ENCODE measurements at places on chromosomes 13 and 19.

DNA sequence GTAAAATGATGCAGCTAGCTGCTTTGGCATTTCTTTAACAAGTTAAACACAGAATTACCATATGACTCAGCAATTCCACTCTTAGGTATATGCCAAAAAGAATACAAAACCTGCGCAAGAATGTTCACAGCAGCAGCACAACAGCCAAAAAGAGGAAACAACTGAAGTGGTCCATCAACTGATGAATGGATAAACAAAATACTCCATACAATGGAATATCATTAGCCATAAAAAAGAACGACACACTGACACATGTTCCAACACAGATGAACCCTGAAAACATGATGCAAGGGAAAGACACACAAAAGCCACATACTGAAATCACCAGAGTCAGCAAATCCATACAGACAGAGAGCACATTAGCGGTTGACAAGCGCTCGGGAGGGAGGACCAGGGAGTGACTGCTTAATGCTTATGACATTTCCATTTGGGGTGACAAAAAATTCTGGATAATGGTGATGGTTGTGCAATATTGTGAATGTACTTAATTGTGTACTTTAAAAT lies 3.0 kb downstream of the PCID2 start:
- DNase-seq, result no peak

DNA sequence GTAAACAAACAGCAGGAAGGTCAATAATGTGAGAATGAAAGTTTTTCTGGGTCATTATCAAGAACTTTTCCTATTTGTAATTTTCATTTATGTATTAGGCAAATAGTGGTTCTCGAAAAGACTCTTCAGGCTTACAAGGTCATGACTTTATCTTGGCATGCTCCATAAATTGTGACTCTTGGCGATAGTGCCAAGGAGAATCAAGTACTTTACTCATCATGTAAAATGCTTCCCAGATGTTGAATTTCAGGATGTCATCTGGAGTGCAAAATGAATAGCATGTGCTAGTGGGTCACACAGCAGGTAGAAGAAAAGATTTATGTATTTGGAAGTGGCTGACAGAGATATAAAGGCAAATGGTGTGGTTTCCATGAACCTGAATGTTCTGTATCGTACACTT lies 1492.7 kb upstream of the PCDH20 start:
- no peak for DNase-seq

DNA sequence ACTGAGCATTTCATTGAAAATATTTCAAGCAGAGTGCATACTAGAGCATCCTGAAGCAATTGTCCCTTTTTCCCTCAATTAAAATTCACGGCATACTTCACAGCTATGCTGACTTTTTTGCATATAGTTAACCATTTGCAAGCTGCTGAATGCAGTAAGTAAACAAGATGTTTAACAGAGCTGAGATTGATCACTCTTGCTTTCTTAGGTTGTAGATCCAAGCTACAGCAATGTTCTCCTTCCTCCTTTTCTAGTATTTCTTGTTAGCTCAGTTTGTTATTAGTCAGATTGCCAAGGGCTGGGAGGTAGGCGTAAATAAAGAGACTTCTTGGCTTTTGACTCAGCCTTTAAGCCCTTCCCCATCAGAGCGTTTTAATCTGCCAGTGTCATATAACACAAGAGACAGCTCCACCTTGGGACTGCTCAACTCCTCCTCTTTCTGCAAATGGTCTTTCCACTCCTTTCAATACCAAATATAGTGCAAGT lies at the start of gene SLITRK6:
TSS of gene SLITRK6 (minus strand) at position 323 of the 486 bp plus-strand sequence. CDS start 2,911 bp downstream, outside the sequence.
- DNase-seq, result no peak

DNA sequence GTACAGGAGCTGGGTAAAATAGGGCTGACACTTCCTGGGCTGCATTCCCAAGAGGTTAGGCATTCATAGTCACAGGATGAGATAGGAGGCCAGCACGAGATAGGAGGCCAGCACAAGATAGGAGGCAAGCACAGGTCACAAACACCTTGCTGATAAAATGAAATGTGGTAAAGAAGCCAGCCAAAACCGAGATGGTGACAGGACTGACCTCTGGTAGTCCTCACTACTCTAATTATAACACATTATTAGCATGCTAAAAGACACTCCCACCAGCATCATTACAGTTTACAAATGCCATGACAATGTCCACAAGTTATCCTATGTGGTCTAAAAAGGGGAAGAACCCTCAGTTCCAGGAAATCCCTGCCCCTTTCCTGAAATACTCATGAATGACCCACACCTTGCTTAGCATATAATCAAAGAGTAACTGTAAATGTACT lies 20.9 kb upstream of the IGSF23 start:
- no peak for DNase-seq

GRCh38 chr13:25207291-25207810 lies 35.3 kb upstream of the AMER2 start:
- no peak for DNase-seq

DNA sequence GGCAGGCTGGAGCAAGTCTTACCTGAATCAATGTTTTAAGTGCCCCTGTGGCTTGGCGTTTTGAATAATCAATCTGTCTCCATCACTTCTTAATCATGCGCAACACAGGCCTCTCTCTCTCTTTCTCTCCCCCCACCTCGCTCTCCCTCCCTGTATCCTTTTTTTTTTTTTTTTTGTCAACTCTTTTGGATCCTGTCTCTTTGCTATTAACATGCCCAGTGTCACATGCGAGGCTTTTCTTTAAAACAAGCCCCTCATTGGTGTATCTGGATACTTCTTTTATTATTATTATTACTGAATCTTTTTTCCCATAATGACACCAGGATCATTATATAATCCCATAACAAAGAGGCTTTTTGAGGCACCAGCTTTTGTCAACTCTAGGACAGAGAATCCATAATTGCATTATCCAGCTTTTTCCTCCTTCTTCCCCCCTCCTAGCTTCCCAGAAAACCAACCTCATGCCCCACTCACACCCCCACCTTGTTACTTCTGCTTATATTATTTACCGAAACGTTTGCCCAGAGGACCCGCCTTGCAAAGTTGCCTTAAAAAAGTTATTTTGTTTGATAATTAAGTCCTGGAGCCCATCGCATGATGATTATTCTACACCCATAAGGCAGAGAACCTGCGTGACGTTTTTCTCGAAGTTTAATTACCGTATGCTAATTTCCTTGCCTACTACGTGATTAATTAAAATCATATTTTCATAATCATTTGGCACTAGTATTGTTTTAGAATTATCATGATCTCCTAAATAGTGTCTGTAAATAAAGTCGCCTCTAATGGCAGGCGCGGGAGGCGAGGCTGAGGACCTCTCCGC lies 148.1 kb upstream of the ZNF536 start:
- DNase-seq, result no peak

DNA sequence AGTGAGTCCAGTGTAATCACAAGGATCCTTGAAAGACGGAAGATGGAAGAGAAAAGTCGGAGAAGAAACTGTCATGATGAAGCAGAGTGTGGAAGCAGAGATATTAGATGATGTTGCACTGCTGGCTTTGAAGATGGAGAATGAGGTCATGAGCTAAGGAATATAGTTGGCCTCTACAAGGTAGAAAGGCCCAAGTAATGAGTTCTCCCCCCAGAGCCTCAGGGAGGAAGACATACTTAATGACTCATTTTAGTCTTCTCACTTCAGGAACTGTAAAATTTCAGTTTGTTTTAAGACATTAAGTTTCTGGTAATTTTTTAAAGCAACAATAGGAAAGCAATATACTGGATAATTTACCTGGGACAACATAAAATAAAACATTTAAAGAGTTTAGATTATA lies 1331.5 kb upstream of the PCDH20 start:
- DNase-seq, result no peak

- DNase-seq, result no peak
Measured at GRCh38 chr19:3057275-3057714, 5.0 kb downstream of the TLE5 start.

GRCh38 chr19:48484931-48485612 lies 15.9 kb downstream of the CYTH2 start:
- DNase-seq, result no peak

DNA sequence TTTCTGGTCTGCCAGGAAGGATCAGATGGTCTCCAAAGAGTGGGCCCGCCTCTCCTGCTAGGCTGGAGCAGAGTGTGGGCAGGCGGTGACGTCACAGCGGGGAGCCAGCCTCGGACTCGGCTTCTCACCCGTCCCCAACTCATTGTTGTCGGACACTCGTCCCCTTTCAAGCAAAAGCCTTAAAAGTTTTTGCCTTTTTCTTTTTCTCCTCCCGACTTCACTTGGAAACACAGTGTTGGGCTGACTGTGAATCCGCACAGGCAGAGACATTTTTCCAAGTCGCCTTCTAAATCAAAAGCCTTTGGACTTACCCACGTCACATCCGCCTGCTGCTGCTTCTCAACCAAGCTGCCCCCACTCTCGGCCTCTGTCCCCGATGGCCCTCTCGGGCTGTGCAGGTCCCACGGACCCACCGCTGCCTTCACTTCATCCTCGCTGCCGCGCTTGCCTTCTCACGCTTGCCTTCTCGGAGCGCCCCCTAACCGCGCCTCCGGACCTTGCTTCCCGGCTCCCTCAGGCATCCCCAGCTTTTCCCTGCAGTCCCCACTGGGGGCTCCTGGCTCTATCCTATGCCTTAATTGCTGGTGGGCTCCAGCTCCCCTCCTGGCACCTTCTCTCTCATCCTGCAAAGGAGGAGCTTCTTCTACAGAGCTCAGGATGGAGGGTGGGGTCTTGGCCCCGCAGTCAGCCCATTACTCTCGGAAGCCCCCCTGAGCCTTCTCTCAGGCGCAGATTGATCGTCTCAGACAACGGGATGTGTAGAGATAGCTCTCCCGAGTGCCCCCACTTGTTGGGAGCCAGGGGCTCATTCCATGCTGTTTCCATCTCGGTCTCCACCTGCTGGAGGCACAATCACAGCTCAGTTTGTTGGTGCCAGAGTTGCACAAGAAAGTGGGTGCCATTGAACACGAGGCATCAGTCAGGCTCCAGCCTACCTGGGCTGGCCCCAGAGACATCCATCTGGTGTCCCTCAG lies 3.9 kb upstream of the ZNF135 start:
- no peak for DNase-seq

DNA sequence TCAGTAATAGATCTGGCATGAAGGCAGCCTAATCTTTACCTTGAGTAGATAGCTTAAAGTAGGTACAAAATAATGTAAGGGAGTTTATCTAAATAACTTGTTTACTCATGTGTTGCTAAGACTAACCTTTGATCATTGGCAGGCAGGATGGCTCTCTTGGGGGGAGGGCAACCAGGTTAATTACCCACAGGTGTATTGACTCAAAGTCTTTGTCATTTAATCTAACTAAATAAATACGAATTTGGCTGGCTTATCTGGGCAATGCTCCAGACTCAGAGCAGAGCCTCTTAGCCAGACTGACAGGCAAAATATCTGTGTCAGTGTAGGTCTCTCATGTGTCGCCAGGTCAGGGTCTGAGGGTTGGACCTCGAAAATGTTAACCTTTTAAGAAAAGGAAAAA lies 283.4 kb upstream of the KLHL1 start:
- DNase-seq, result no peak

DNA sequence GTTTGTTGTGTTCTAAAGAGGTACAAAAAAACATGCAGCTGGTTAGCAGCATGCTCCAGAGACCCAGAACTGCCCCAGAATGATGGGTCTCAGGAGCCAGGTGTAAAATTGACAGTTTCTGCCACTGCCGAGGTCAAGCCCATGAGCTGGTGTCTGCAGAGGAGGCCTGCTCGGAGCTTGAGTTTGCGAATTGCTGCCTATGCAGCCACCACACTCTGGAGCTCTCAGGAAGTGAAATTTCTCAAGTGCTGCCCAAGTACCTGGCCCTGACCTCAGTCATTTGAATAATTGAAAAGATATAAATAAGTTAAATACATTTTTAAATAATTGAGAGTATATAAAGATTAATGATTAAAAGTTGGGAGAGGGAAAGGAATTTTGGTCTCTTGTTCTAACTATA lies 66.4 kb downstream of the ZAR1L start:
- DNase-seq, result no peak

GRCh38 chr13:27171244-27171826 lies at the start of gene USP12:
TSS of gene USP12 (minus strand) at chr13:27171811. CDS start at chr13:27171639, 172 bp downstream.
- no peak for DNase-seq

DNA sequence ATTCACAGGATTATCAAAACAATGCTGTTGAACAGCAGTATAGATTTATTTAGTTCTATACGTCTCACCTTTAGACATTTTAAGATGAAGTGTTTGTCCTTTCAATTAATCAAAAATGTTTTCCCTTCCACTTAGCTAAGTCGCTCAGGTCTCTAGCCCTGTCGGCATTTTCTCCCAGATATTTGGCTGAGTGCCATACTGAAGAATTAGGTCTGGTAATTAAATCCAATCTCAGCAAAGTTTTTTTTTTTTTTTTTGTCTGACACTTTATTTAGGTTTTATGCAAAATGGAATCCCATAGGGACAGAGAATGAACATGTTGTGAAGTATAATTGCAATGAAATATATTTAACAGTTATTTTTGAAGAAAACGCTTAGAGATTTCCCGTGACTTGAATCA lies 44.1 kb downstream of the RFC3 start:
- DNase-seq, result no peak

GRCh38 chr13:33547035-33547434 lies 261.5 kb upstream of the STARD13 start:
- DNase-seq, result no peak

DNA sequence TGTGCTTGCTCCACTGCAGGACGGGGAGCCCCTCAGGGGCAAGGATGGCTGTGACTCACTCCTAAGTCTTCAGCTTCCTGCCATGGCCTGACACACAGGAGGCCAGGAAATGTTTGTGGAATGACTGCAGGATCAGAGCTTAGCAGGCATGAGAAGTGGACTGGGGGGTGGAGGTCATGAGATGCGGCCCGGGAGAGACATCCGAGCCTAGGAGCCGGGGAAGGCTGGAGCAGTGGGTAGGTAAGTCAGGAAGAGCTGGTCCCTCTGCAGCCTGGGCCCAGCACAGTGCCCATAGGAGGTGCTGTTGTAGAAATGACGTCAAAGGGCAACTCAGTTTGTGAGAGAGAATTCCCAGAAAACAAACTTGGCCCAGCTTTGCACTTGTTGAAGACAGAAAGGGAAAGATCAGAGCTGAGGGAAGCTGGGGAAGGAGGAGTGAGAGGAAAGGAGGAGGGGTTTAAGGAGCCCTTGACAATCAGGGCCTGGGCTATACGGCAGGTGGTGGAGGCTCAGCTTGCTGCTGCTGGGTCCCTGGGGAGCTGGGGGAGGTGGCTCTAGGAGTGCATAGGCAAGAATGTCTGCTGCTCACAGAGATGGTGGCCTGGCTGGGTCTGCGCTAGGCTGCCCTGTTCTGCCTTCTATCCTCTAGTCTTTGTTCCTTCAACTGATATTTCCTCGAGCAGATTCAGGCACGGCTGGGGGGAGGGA lies 18.5 kb downstream of the POU2F2 start:
- DNase-seq, result no peak

DNA sequence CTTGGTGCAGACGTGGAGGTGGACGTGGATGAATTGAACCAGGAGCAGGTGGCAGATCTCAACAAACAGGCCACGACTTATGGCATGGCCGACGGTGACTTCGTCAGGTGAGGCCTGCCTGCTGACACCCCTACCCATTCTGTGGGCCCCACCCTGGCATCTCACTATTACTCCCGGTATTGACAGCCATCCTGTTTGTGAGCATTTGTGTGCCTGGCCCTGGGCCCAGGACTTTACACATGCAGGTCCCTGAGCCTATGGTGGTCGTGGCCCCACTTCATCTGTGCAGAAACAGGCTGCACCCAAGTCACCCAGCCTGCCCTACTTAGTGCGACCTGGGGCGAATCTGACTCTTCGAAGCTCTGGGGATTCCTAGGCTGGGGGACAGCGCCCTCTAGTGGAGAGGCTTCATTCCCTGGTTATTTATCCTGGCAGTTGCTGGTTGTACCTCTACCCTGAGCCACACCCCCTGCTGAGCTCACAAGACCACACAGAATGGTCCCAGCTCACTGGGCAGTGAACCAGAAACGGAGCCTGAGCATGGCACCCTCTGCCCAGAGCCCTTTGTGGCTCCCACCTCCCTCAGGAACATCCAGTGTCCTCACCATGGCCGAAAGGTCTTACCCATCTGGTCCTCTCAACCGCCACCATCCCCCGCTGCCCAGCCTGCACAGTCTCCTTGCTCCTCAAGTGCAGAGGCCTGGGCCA lies 16.9 kb downstream of the ZNF296 start:
- DNase-seq, result peak; percentile 70

All from stimulated activated CD4-positive, alpha-beta T cell treated with anti-CD3 and anti-CD28 coated beads, TNF-alpha, amount 100 ng/mL, for 1 hour (primary cell).